ENCODE measurements at places on chromosomes 2 and 18. TPM values are rescaled to one million over a fixed set of nuclear protein-coding genes. Genes with fewer than 3 reads are reported as not detected.

- no peak for DNase-seq
- peaks cover 64% of the 10 kb centered on the region for H3K4me1 ChIP-seq
- no peaks in the 10 kb centered on the region for H3K27me3 ChIP-seq
- peak overlapping the region; percentile 78 for H3K27ac ChIP-seq
- no peaks in the 10 kb centered on the region for H3K36me3 ChIP-seq
These were observed 31.4 kb downstream of the SH3BP4 start for GRCh38 chr2:234983011-234983726.

The ANKRD62 gene
- 25.5 TPM for total RNA-seq

GRCh38 chr18:9333441-9334328, 888 bp upstream of the TWSG1 start:
- no peaks in the 10 kb centered on the region for H3K4me1 ChIP-seq
- H3K36me3 ChIP-seq = no peaks in the 10 kb centered on the region
- peak overlapping the region; percentile 90 for H3K4me3 ChIP-seq
- H3K27ac ChIP-seq = peak overlapping the region; percentile 81

The CCL20 gene
- total RNA-seq = 0.55 TPM

The CD8A gene
- 0.31 TPM for total RNA-seq

The IL36B gene
- not detected for total RNA-seq

- no peaks in the 10 kb centered on the region for H3K27me3 ChIP-seq
These were observed 243.7 kb downstream of the TDRD15 start for GRCh38 chr2:21367421-21367820.

The GULP1 gene
- 90.3 TPM for total RNA-seq

- H3K27ac ChIP-seq = no peak overlapping the region
- H3K4me1 ChIP-seq = no peaks in the 10 kb centered on the region
- no peak for DNase-seq
- H3K4me3 ChIP-seq = no peak overlapping the region
- H3K36me3 ChIP-seq = no peaks in the 10 kb centered on the region
These were observed 43.4 kb downstream of the PTPN4 start for GRCh38 chr2:119803101-119803500.

DNA sequence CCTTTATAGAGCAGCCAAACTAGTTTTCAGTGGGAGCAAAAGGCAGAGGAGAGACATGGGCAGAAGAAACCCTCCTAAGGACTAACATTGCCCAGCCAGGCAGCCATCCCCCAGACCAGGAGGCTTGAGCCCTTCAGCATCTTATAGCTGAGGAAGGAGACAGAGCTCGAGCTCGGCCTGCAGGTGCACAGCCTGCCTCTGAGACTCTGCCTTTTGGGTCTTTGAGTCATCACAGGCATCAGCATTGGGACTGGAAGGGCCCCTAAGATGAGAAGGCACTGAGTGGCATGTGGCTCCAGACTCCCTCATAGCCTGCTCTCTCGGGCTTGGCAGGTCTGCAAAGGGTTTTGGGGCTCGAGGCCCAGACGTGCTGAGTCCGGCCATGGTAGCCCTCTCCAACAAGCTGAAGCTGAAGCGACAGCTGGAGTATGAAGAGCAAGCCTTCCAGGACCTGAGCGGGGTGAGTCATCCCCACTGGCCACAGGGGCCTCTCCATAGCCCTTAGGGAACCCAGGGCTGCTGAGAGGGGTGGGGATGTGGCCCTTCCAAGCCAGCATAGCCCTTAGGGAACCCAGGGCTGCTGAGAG, 84.1 kb downstream of the EPAS1 start:
- no peaks in the 10 kb centered on the region for H3K36me3 ChIP-seq
- H3K4me3 ChIP-seq = no peak overlapping the region
- H3K27me3 ChIP-seq = no peaks in the 10 kb centered on the region
- H3K4me1 ChIP-seq = no peaks in the 10 kb centered on the region
- H3K27ac ChIP-seq = no peak overlapping the region

GRCh38 chr2:128498086-128498485, 179.4 kb upstream of the HS6ST1 start:
- no peaks in the 10 kb centered on the region for H3K27me3 ChIP-seq
- H3K4me3 ChIP-seq = no peak overlapping the region
- no peaks in the 10 kb centered on the region for H3K36me3 ChIP-seq
- peaks cover 34% of the 10 kb centered on the region for H3K4me1 ChIP-seq
- peak; percentile 12 for DNase-seq

GRCh38 chr18:67417864-67418523, 98.5 kb downstream of the DSEL start:
- H3K27ac ChIP-seq = peak overlapping the region; percentile 2
- no peaks in the 10 kb centered on the region for H3K36me3 ChIP-seq
- H3K27me3 ChIP-seq = no peaks in the 10 kb centered on the region
- DNase-seq = peak; percentile 21

DNA sequence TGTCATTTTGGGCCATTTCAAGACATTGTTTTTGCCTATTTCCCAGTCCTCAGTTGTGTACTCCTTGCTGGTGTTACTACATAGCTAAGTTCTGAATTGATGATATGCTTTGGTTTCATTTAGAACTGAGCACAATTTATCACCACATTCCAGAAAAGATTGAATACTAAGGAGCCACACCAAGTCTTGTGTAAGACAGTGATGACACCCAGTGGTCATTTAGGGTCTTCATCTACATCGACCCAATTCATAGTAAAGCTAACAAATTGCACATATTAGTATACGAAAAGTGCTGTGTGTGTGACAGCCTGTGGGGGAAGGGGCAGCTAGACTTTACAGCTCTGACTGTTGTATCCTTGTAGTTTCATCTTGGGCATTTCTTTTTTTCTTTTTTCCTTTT, 10.9 kb upstream of the DLX2 start:
- no peaks in the 10 kb centered on the region for H3K4me1 ChIP-seq
- no peak overlapping the region for H3K4me3 ChIP-seq
- no peaks in the 10 kb centered on the region for H3K36me3 ChIP-seq
- no peak for DNase-seq

The GALNT5 gene
- 0.08 TPM for total RNA-seq

- H3K4me3 ChIP-seq = no peak overlapping the region
- no peak for DNase-seq
- peaks cover 22% of the 10 kb centered on the region for H3K4me1 ChIP-seq
- H3K27ac ChIP-seq = peak overlapping the region; percentile 25
These were observed 184.8 kb downstream of the NCK2 start for GRCh38 chr2:105929516-105929915.

DNA sequence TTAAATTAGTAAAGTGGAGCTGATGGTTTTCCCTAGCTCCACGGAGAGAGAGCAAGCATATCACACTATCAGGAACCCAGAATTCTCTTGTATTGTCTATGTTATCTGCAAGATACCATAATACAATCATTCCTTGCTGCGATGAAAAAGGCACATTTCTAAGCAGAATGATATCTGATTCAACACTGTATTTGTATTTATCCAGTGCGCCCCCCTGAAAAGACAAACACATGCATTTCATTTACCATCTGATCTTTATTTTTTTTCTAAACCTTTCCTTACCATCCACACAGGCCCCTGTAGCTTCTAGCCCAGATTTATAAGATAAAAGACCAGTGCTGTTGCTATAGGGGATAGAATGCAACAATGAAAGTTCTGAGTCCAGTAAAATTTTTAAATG, 420.6 kb downstream of the TDRD15 start:
- no peak for DNase-seq
- H3K27me3 ChIP-seq = no peaks in the 10 kb centered on the region
- no peak overlapping the region for H3K4me3 ChIP-seq
- H3K36me3 ChIP-seq = no peaks in the 10 kb centered on the region
- H3K27ac ChIP-seq = no peak overlapping the region
